Myocyte (in vitro differentiated cells): ENCODE measurements at places on chromosomes 6 and 20. TPM values are rescaled to one million over a fixed set of nuclear protein-coding genes. Genes with fewer than 3 reads are reported as not detected.

DNA sequence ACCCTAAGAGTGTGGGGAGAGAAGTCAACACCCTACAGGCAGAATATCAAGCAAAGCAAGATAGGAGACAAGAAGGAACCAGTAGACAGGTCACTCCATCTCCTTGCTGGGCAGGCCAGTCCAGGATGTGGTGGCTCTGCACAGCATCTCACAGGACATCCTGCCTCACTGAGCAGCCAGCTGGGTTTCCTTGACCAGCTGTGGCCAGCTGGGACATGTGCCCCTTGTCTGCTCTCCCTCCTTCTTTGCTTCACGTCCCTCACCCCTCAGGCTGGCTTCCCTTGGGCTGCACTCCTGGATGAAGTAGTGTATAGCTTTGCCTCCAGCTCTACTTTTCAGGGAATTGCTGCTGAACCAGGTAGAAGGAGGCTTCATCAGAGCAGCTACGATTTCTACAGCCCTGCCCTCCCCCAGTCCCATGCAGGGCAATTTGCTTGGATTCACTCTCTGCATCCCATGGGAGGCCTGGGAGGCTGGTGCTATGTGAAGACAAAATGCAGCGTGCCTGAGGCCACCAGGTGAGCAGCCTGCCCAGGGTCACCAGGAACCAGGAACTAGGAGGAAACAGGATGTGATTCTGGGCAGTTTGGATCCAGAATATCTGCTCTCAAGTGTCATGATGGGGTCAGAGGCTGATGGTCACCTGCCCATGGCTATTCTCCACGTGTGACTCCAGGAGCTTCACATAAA, 110.0 kb upstream of the PMEPA1 start:
- no peak for DNase-seq

GRCh38 chr6:34958734-34959133, 69.7 kb downstream of the ANKS1A start:
- DNase-seq, result no peak

Gene AHI1
- 25.2 and 40.0 TPM in 2 replicates for total RNA-seq

DNA sequence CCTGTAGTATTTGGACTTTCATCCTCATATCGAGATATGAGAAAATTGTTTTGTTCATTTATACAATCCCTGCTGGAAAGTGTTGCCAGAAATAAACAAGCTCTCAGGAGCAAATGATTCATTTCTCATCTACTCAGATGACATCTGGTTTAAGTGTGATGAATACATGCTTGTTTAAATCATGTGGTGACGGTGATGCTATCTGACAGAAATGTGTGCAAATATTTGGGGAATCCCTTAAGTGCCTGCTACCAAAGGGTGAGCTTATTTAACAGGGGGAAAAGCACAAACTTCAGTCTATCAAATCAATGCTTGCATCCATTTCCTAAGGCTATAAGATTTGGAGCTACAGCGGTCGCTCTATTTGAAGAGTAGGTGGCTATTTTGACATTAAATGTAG, 368.3 kb upstream of the SASH1 start:
- DNase-seq, result peak; percentile 85

GRCh38 chr6:139834232-139834631, 459.8 kb upstream of the CITED2 start:
- no peak for DNase-seq

- peak; percentile 56 for DNase-seq
These were observed 127.5 kb downstream of the SASH1 start for GRCh38 chr6:148470156-148470555.
